Mesenchymal stem cell (in vitro differentiated cells and primary cell): ENCODE measurements at places on chromosomes 4 and X.

- H3K4me3 ChIP-seq = no peak overlapping the region
- H3K4me1 ChIP-seq = no peaks in the 10 kb centered on the region
- DNase-seq = no peak
- no peaks in the 10 kb centered on the region for H3K27me3 ChIP-seq
- no peak overlapping the region for H3K27ac ChIP-seq
These were observed 273.5 kb downstream of the DACH2 start for GRCh38 chrX:86421771-86422170.

DNA sequence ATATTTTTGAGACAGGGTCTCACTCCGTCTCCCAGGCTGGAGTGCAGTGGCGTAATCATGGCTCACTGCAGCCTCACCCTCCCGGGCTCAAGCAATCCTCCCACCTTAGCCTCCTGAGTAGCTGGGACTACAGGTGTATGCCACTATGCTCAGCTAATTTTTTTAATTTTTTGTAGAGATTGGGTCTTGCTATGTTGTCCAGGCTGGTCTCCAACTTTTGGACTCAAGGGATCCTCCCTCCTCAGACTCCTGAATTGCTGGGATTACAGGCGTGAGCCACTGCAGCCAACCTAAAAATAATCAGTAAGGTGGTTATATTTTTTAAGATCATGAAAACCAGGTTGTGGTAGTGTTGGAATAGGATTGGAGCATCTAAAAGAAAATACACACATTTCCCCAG lies 38.1 kb downstream of the TMEM156 start:
- H3K4me1 ChIP-seq = no peaks in the 10 kb centered on the region
- H3K27me3 ChIP-seq = no peaks in the 10 kb centered on the region
- no peaks in the 10 kb centered on the region for H3K36me3 ChIP-seq
- no peak overlapping the region for H3K4me3 ChIP-seq

- no peaks in the 10 kb centered on the region for H3K36me3 ChIP-seq
- no peak overlapping the region for H3K27ac ChIP-seq
- no peak overlapping the region for H3K4me3 ChIP-seq
- peaks cover 22% of the 10 kb centered on the region for H3K27me3 ChIP-seq
- no peaks in the 10 kb centered on the region for H3K4me1 ChIP-seq
These were observed 24.4 kb upstream of the MAP7D3 start for GRCh38 chrX:136275553-136275952.

GRCh38 chr4:61864286-61864685 lies 664.2 kb downstream of the ADGRL3 start:
- no peak for DNase-seq
- no peak overlapping the region for H3K27ac ChIP-seq

GRCh38 chrX:46034868-46035267 lies 510.4 kb downstream of the ZNF674 start:
- no peaks in the 10 kb centered on the region for H3K27me3 ChIP-seq
- no peak for DNase-seq
- no peaks in the 10 kb centered on the region for H3K36me3 ChIP-seq
- H3K4me3 ChIP-seq = no peak overlapping the region
- H3K4me1 ChIP-seq = no peaks in the 10 kb centered on the region

- no peaks in the 10 kb centered on the region for H3K36me3 ChIP-seq
- no peak for DNase-seq
- no peak overlapping the region for H3K4me3 ChIP-seq
- H3K27me3 ChIP-seq = no peaks in the 10 kb centered on the region
- H3K4me1 ChIP-seq = no peaks in the 10 kb centered on the region
These were observed 762.0 kb downstream of the CCSER1 start for GRCh38 chr4:90889171-90889570.

DNA sequence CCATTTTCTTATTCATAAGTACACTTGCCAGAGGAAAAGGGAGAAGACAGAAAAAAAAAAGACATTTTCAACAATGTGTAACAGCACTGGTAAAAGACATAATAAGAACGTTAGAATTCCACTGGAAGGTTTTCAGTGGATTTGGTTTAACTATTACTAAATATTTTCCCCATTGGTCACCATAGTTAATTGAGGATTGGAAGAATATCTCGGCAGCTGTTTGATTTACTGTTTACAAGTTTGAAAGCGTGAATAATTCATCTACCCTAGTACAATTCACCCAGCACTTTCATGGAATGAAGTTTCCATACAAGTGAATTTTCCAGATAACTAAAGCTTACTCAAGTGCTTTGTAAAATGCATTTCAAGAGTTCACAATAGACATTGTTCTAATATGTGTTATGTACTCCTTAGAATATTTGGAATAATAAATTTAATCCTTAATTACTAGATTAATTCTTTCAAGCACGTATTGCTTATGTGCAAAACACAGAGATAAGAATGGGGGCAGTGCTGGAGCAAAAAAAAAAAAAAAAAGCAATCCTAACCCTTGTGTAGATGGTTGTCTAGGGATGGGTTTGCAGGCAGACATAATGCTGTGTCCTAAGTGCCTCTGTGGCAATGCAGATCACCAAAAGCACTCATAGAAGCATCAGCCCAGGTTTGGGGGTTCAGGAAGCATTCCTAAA lies 57.1 kb downstream of the ENPEP start:
- peak overlapping the region; percentile 10 for H3K27ac ChIP-seq
- DNase-seq = peak; percentile 47
- H3K4me3 ChIP-seq = no peak overlapping the region
- no peaks in the 10 kb centered on the region for H3K27me3 ChIP-seq
- no peaks in the 10 kb centered on the region for H3K4me1 ChIP-seq
- H3K36me3 ChIP-seq = no peaks in the 10 kb centered on the region

- H3K27me3 ChIP-seq = no peaks in the 10 kb centered on the region
- DNase-seq = no peak
- H3K4me1 ChIP-seq = peaks cover 3% of the 10 kb centered on the region
- H3K4me3 ChIP-seq = no peak overlapping the region
These were observed 32.2 kb upstream of the XPNPEP2 start for GRCh38 chrX:129706400-129707072.

DNA sequence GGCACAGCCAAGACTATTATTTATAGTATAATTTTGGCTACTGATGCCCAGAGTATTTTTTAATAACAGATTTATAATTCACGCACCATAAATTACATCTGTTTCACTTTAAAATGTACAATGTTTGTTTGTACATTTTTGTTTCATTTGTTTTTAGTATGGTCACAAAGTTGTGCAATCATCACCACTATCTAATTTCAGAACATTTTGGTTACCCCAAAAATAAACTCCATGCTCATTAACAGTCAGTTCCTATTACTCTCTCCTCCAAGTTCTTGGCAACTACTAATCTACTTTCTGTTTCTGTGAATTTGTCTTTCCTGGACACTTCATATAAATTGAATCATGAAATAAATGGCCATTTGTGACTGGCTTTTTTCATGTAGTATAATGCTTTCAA lies 176.7 kb downstream of the SH3BGRL start:
- no peaks in the 10 kb centered on the region for H3K27me3 ChIP-seq
- no peak for DNase-seq
- H3K4me1 ChIP-seq = no peaks in the 10 kb centered on the region
- no peak overlapping the region for H3K27ac ChIP-seq
- no peak overlapping the region for H3K4me3 ChIP-seq
- no peaks in the 10 kb centered on the region for H3K36me3 ChIP-seq

DNA sequence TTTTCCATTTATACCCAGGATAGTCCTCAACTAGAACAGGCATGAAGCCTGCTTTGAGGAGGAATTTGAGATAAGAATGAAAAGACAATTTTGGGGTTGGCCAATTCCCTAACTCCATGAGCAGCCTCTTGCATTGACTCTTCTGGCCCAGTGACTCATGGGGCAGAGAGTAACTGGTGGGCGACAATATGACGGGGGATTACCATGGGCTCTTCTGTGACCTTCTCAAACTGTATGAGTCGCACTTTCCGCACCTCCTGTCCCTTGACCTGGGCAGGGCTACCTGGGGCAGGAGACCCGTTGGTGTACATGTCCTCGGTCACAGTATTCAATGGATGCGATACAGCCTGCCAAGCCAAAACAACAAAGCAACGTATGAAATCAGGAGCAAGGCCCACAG lies 13.3 kb downstream of the MPP1 start:
- peak overlapping the region; percentile 17 for H3K27ac ChIP-seq
- DNase-seq = no peak
- H3K4me3 ChIP-seq = no peak overlapping the region
- no peaks in the 10 kb centered on the region for H3K27me3 ChIP-seq
- no peaks in the 10 kb centered on the region for H3K36me3 ChIP-seq
- peaks cover 3% of the 10 kb centered on the region for H3K4me1 ChIP-seq

GRCh38 chrX:95059909-95060308 lies 1385.9 kb downstream of the FAM133A start:
- no peaks in the 10 kb centered on the region for H3K27me3 ChIP-seq
- peak overlapping the region; percentile 89 for H3K27ac ChIP-seq
- no peaks in the 10 kb centered on the region for H3K4me1 ChIP-seq
- no peaks in the 10 kb centered on the region for H3K36me3 ChIP-seq

DNA sequence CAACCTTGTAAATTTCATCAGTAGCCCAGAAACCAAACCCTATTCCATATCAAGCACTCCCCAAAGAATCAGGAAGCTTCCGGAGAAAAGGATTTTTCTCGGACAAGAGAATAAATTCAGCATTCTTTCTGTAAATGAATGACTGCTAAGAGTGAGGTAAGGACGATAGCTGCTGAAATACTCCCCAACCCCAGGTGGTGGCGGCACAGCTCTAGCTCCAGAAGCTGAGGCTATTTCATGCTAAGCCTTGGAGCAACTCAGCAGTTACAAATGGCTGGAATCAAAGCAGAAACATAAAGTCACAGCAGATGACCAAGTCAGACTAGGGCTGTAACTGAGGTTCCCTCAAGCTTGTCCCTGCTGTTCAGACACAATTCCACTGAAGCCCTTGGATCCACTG lies 13.9 kb upstream of the PCDH19 start:
- no peak overlapping the region for H3K4me3 ChIP-seq
- no peak overlapping the region for H3K27ac ChIP-seq
- no peaks in the 10 kb centered on the region for H3K4me1 ChIP-seq
- peaks cover 23% of the 10 kb centered on the region for H3K27me3 ChIP-seq

- no peak for DNase-seq
- no peaks in the 10 kb centered on the region for H3K36me3 ChIP-seq
- H3K27ac ChIP-seq = no peak overlapping the region
- H3K4me1 ChIP-seq = no peaks in the 10 kb centered on the region
These were observed 94.1 kb upstream of the CITED1 start for GRCh38 chrX:72399816-72400215.

GRCh38 chr4:44017422-44017739 lies 431.2 kb downstream of the KCTD8 start:
- H3K4me3 ChIP-seq = no peak overlapping the region
- DNase-seq = no peak
- H3K36me3 ChIP-seq = no peaks in the 10 kb centered on the region
- H3K27me3 ChIP-seq = no peaks in the 10 kb centered on the region
- H3K4me1 ChIP-seq = no peaks in the 10 kb centered on the region

DNA sequence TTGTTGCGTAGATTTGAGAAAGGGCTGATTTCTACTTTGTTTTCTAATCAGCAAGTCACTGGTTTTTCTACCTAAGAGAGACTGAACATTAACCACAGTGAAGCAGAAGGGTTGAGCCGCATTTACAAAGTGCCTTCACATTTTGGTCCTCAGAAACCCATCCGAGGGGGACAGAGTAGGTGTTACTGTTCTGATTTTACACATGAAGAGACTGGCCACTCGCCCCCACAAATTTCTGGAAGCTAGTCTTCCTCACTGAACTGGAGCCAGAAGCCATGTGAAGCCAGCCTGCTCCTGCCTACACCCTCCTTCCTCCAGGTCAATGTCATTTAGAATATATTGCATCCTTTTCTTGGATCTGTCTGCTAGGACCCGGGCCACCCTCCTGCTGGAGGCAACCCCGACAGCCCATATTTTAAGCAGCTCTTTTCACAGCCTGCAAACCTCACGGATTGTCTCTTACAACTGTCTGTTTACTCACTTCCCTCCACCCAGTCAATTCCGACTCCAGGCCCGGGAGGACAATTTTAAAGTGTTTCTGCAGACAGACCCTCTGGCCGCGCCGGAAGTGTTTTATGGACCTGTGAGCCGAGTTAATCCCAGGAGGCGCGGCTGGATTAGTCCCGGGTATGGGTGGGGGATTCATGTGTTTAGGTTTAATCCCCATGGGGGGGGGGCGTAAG lies 73.2 kb upstream of the BCOR start:
- DNase-seq = peak; percentile 69
- H3K27me3 ChIP-seq = no peaks in the 10 kb centered on the region

DNA sequence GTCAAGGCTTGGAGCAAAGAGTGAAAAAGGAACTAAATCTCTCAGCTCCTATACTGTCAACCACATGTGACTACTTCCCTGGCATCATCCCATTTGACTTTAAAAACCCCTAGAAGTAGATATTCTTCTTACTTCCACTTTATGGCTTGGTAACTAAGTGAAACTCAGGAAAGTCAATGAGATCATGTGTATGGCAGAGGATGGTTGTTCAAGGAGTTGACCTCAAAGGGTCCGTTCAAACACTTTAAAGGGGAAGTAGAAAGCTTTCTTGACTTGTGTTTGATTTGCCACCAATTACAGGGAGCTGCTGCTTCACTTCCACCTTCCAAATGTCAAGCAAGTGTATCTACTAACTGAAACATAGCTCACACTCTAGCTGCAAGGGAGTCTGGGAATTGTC lies 187.2 kb downstream of the RAB28 start:
- H3K27ac ChIP-seq = no peak overlapping the region
- H3K36me3 ChIP-seq = no peaks in the 10 kb centered on the region
- DNase-seq = no peak

DNA sequence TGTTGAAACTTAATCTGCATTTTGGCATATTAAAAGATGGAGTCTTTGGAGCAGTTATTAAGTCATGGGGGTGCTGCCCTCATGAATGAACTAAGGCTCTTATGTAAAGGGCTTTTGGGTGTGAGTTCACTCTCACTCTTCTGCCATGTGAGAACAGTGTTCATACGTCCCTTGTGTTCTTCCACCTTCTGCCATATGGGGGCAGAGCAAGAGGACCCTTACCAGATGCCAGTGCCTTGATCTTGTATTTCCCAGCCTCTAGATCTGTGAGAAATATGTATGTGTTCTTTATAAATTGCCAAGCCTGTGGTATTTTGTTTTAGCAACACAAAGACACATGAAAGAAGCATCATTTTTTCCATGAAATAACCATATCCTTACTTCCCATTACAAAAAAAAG lies 213.9 kb downstream of the SPOCK3 start:
- no peak overlapping the region for H3K27ac ChIP-seq
- no peaks in the 10 kb centered on the region for H3K4me1 ChIP-seq
- peak; percentile 18 for DNase-seq
- no peaks in the 10 kb centered on the region for H3K36me3 ChIP-seq
- H3K27me3 ChIP-seq = no peaks in the 10 kb centered on the region

DNA sequence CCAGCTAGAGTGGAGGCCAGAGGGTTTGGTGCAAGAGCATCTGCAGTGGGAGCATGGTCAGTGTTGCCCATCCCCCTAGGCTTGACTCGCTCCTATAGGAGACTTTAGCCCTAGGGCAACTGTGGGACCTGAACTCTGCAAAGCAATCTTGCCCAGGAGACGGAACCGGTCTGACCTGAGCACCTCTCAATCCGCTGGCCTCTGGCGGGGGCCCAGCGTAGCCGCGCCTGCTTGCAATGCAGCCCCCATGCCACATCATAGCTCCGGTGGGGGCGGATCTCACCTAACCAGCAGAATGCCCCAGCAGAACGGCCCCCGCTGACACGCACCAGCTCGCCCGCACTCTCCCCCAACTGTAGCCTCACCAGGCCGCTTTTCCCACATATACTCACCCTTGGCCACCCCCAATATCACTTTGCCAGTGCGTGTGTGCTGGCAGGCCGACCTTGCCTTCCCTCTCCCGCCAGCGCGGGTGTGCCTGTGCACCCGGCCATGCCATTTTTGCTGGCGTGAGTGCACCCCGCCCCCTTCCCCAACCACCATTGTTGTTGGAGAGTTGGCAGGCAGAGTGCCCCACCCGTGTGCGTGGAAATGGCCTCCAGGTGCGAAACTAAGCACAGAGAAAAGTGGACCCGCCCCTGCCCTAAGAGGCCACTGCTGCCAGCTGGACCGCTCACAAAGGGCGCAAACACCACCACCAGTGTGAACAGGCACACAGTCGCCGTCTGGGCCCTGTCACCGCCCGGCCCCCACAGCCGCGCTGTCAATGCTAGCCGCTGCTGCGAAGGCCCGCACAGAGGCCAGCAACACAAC lies 5.8 kb downstream of the BEX4 start:
- no peaks in the 10 kb centered on the region for H3K4me1 ChIP-seq
- H3K27ac ChIP-seq = no peak overlapping the region
- no peak overlapping the region for H3K4me3 ChIP-seq
